Hematopoietic multipotent progenitor cell treated with erythropoietin and hydrocortisone succinate and interleukin-3 and kit ligand, for 6 days (in vitro differentiated cells): ENCODE measurements at places on chromosomes 11 and 22.

DNA sequence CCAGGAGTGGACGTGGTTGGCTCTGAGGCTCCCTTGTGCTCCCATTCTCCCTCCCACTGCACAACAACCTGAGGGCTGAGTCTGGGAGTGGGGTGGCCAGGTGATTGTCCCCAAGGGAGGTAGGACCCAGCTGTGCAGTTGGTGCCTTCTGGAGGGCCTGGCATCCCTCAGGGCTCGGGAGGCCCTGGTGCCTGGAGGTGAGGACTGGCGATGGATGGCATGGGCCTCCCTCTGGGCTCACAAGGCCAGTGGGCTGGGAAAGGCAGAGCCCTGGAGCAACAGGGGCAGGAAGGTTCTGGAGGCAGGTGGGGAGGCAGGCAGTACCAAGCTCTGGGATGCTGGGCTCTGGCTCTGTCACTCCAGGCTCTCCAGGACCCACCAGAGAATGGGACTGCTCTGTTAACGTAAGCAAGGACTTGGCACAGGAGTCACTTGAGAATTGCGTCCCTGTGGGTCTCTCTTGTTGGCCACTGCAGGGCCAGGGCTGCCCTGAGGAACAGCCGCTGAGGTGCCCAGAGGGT lies 114.2 kb downstream of the KCNQ1OT1 start:
- DNase-seq = no peak

GRCh38 chr11:5690216-5690615 lies 626 bp downstream of the TRIM22 start:
- DNase-seq = peak; percentile 69

- peak; percentile 94 for DNase-seq
Measured at GRCh38 chr22:20016734-20017621, at the start of gene ARVCF. Gene ARVCF (minus strand): TSS chr22:20016823. CDS start chr22:19990794, 26,029 bp downstream.

GRCh38 chr22:47133061-47133969 lies 370.9 kb downstream of the TBC1D22A start:
- no peak for DNase-seq

DNA sequence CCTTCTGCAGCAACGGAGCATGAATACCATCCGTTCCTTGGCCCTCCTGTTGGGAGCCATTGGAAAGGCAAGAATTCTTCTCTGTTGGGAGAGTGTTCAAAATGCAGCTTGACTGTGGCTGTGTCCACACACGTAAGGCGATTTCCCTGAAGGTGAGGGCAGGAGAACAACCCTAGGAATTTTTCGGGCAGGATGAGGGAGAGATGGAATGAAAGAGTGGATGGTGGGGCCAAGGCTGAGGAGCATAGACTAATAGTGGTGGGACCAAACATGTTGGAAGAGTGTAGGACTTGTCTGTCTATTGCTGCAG lies 924.9 kb downstream of the TBC1D22A start:
- no peak for DNase-seq

GRCh38 chr22:17872471-17872870 lies 98.2 kb upstream of the BID start:
- no peak for DNase-seq

DNA sequence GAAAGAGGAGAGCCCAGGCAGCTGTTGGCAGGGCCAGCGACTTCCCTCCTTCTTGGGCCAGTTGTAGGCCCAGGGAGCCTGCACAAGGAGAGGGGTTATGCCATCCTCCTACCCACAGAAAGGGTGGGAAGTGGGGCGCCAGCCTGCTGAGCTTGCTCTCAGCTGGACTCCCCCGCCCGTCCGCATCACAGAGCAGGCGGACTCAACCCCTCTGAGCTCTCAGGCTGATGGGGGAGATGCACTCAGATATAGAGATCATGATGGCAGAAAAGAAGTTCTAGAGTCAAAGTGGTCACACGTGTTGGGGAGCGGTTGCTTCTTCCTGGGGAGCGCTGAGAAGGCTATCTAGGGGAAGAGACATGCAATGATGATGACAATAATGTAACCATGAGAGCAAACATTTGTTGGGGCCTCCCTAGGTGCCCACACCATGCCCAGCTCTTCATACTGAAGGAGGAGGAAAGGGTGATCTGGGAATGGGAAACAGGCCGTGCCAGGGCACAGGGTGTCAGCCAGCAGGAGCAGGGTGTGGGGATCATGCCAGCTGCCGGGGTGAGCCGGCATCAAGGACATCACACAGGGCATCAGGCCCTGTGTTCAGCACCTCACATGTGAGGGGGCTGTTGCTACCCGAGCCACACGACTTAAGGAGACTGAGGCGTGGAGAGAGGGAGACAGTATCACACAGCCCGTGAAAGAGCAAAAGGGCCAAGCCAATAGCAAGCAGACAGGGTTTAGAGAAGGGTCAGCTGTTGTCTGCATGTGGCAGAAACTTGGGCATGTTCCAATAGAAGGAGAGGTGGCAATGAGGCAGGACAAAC lies 7.7 kb downstream of the SLC35E4 start:
- DNase-seq = no peak

- no peak for DNase-seq
Measured at GRCh38 chr11:24389575-24389974, 107.3 kb upstream of the LUZP2 start.

DNA sequence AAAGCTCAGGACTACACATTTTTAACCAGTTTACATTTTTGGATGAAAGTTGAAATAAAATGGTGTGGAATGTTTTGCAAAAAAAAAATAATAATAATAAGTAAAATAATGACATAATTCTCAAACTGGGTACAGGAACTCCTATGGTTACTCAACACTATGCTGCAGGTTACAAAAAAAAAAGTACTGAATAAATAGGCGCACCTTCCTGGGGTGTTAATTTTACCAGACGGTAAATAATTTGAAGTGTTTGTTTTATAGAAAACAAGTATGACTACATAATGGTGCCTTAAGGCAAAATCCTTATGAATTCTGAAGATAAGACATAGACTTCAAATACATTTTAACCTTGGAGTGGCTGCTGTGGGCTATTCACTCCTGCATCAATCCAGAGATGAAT lies 76.5 kb downstream of the RELT start:
- no peak for DNase-seq

GRCh38 chr11:125365196-125365931 lies 130.7 kb downstream of the FEZ1 start:
- DNase-seq = no peak

DNA sequence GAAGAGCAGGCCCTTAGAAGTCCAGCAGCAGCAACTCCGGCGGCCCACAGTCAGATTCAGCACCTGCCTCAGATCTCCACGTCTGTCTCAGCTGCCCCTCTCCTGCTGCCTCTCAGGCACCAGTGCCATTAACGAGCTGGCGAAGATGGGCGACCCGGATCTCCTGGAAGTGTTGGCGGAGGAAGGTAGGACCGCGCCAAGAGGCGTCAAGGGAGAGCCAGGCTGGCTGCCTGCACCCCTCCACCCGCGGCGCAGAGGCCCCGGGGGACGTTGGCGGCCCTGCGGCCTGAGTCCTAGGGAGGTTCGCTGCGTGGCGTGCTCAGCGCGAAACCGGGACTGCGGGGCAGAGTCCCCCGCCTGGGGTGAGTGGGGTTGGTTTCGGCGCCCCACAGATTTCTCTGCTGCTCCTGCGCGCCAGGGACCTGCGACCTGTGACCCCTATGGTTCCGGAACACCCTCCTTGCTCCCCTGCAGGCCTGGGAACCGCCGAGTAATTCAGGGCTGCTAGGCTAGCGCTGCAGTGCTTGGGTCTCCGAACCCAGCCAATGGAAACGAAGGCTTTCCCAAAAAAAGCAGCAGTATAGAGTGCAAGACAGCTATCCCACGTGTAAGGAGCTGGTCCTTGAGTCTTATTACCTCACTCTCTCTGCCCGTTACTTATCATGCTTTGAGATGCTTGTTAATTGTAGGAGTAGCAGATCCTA lies 615 bp downstream of the ANO5 start:
- peak; percentile 26 for DNase-seq

DNA sequence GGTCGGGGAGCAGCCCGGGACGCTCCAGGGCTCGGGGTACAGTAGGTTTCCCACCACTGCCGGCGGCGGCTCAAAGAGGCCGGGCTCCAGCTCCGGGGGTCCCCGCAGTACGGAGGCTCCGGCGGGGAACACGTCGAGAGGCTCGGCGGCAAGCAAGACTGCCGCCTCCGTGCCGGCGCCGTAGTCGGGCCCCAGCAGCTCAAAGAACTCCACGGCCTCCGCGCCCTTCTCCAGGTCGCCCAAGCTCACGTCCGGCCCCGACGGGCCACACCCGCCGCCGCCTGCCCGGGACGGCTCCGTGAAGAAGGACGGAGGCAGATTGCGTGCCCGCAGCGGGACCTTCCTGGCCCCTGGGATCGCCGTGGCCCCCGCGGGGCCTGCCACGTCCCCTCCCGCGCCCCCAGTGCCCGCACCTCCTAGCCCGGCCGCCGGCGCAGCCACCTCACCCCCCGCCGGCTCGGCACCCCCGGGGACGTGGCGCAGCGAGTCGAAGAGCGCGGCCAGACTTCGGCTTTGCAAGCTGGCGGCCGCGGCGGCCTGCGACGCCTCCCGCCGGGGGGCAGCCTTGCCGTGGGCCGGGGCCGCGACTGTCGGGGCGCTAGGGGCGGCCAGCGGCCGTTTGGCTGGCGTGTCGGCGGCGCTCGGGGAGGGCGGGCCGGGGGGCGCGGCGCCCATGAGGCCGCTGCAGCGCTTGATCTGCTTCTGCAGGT lies 775 bp downstream of the FAM181B start:
- DNase-seq = peak; percentile 21

GRCh38 chr11:93694557-93694956 lies 33.1 kb downstream of the CEP295 start:
- no peak for DNase-seq

DNA sequence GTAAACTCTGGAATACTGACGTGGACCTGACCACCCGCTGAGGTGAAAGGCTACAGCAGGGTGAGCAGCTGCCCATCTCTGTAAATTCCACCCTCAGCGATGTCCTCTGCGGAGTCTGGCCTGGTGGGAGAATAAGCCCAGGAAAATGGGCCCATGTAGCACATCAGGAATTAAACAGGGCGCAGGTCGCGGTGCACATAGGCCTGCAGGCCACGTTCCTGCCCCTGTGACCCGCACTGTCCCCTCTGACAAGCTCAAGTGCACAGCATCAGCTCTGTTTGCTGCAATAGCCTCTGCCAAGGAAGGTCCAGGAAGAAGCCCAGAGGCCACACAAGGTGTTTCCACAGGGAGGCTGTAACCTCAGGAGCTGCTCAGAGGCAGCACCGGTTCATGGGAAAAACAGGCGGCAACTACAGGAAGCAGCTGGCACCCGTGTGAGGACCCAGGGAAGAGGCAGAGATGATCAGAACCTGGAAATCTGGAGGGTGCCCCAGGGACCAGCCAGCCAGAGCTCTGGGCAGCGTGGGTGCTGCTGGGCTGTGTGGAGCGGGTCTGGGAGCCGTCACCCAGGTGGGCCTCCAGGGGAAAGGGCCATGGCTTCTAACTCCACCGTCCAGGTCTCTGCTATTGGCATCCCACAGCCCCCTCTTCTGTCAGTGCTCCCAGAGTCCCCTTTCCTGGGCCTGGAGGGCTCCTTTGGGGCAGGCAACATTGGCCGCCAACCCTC lies 808 bp upstream of the IFITM2 start:
- no peak for DNase-seq

- no peak for DNase-seq
Measured at GRCh38 chr11:496834-497564, 10.0 kb downstream of the RNH1 start.

DNA sequence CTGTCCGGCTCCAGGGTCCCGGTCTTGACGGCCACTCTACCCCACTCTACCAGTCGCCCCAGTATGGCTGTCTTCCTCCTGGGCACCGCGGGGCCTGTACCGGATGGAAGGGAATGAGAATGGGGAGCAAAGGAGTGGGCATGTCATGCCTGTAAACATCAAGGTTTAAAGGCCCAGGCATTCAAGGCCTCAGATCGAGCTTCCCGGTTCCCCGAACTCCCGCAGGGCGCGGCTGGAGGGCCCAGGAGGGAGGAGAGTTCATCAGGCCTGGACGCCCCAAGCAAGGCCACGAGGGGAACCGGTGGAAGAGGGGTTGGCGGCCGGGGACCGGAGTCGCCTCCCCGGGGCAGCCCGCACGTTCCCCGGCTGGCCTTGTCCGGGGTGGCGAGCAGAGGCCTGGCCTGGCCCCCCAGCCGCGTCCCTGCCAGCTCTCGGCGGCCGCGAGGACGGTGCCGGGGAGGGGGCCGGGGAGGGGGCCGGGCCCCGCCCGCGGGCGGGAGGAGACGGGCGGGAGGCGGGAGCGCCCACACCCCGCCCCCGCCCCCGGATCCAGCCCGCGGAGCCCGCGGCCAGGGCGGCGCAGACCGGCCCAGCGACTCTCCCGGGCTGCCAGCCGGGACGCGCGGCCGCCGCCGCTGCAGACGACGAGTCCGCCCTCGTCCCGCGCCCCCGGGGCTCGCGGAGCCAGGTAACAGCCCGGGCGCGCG lies at the start of gene CDC42EP1:
Gene CDC42EP1, plus strand, starts transcription at position 580 of the 707 bp plus-strand sequence. CDS start 5,870 bp downstream, outside the sequence.
- no peak for DNase-seq

- no peak for DNase-seq
Measured at GRCh38 chr11:119706887-119707286, 22.1 kb downstream of the NECTIN1 start.

DNA sequence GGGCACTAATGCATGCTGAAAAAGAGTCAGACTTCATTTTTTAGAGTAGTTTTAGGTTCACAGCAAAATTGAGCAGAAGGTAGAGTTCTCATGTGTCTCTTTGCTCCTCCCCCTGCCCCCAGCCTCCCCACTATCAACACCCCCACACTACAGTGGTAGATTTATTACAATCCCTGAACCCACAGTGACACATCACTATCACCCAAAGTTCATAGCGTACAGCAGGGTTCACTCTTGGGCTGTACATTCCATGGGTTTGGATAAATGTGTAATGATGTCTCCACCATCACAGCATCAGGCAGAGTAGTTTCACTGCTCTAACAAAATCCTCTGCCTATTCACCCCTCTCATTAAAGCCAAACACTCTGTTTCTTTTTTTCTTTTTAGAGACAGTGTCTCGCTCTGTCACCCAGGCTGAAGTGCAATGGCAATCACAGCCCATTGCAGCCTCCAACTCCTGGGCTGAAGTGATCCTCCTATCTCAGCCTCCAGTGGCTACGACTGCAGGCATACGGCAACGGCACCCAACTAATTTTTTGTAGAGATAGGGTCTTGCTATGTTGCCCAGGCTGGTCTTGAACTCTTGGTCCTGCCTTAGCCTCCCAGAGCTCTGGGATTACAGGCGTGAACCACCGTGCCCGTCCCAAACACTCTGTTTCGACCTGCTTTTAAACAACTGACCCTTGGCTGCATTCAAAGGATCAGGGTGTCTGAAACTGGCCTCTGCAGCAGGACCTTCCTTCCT lies 4.1 kb downstream of the BEST1 start:
- peak; percentile 56 for DNase-seq

- no peak for DNase-seq
Measured at GRCh38 chr11:8760896-8761295, 78.3 kb downstream of the RPL27A start.

DNA sequence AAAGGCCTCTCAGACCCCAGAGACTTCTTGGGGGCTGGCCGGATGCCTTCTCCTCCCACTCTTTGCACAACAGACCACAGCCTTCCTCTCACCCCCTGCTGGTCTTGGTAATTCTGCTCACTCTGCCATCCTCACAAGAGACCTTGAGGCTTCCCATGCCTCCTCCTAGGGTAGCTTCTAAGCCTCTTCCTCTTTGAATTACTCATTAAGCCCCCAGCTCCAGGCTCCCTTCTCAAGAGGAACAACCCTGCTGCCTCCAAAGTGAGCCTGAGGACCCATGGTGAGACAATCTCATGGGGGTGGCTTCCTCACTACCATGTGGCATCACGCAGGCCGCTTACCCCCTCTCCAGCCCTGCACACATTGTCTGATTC lies 184.6 kb upstream of the SYT13 start:
- no peak for DNase-seq
